ENCODE measurements at places on chromosomes 11 and 22.

- DNase-seq: no peak
These were observed 430.4 kb downstream of the TBC1D22A start for GRCh38 chr22:47192651-47193437.

- DNase-seq: no peak
These were observed 40.0 kb downstream of the COMMD9 start for GRCh38 chr11:36249246-36249645.

DNA sequence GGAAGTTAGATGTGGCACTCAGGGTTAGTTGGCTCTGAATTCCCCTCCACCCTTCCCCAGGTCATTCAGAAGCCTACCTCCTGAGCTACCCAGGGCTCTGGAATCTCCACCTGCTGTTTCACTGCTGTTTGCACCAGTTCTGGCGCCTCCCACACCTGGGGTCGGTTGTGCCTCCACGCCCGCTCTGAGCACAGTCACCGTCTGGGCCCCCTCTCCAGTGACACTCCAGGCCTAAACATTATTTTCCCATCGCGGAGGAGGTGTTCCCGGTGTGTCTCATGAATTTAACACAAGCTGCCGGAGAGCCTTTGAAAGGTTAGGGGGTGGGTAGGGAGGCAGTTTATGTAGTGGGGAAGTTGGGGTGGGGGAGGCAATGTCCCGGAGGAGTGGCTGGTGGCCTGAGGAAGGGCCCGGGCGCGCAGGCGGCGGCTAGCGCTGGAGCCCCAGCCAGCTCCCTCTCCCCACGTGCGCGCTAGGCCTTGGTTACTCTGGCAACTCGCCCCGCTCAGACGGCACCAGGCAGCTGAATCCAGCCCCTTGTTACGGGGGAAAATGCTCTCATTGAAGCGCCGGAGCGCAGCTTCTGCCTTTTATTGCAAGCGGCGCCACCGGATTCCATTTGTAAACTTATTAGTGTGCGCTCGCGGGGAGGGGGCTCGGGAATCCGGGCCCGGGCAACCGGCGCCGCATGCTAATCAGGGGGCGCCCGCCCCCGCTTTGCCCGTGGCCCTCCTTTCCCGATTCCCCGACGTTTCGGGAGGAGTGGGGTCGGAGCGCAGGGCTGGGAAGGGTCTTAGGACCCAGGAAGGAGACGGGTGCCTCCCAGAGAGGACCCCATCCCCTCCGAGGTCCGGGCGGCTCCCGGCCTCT, 52.4 kb downstream of the GRIK4 start:
- no peak for DNase-seq

- no peak for DNase-seq
These were observed 1.7 kb upstream of the CD248 start for GRCh38 chr11:66318600-66318970.

DNA sequence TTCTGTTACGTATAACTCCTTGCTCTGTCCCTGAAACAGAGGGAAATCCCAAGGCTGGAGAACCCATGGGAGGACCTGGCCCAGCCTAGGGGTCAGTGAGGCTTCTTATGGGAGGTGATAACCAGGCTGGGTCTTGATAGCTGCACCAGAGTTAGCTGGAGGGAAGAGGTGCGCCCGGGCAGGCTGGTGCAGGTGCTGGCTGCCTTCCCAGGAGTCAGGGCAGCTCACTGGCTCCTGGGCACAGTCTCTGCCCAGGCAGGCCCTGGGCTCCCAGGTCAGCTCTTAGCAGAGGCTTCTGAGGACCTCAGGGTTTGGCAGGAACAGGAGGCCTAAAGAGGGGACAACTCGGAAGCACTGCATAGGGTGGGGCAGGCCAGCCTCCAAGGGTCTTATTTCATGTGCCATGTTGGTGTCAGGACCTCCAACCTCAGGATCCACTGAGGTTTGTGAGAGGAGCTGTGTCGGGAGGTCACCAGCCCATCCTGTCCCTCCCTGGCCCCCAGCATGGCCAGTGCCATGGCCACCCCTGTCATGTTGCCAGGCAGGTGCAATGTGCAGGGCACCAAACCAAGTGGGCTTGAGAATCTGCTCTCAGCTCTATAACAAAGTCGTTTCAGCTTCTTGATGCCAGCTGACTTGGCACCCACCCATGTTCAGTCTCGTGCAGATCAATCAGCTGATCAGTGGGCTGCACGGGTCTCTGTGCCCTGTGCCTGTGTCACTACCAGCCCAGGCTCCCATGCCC, 20.5 kb upstream of the CELSR1 start:
- no peak for DNase-seq

DNA sequence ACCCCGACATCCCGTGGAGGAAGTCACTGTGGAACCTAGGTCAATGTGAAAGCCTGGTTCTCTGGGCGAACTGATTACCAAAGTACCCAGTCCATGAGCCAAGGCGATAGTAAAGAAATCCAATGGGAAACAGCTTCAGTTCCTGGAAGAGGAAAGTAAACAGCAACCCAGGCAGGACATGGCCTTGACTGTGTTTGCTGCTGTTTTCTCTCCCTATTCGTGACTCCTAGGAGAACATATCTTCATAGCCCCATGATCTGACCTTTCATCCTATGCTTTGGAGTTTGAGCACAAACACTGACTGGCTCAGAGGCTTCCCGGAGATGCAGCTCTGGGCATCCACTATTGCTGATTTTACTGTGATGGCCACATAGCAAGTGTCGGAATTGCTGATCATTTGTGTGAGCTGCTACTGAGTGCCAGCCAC, 45.1 kb downstream of the LRFN4 start:
- DNase-seq: no peak

- DNase-seq: no peak
These were observed 37.0 kb downstream of the PRCP start for GRCh38 chr11:82863209-82863608.

DNA sequence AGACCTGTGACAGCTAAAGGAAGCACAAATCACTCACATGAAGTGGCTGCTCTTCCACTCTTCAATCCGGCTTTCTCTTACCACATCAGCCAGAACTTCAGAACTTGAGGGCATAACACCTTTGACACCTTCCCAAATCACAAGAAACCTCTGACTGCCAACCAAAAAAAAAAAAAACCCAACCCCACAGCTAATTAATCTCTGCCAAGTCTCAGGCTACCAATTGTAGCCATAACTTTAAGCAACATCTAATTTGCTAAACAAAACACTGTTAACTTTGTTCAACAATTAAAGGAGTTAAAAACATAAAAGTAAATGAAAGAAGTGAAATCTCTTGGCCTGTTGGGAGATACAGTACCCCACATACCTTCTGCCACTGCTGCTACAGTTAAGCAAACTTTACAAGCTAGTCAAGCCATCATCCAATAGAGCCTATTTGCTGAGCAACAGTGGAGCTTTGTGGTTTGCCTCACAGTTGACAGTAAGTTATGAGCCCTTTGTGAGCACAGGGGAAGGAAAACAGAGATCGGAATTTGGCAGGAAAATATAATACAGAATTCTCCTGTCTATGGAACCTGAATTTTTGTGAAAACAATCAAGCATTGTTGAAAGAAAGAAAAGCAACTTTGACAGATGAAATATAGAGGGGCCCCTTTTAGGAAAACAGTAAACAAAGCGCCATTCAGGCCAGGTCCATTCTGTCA, at the start of gene SOX6:
Gene SOX6 (minus strand): TSS at position 490 of the 704 bp plus-strand sequence. CDS start 15,298 bp downstream, outside the sequence.
- peak; percentile 54 for DNase-seq

DNA sequence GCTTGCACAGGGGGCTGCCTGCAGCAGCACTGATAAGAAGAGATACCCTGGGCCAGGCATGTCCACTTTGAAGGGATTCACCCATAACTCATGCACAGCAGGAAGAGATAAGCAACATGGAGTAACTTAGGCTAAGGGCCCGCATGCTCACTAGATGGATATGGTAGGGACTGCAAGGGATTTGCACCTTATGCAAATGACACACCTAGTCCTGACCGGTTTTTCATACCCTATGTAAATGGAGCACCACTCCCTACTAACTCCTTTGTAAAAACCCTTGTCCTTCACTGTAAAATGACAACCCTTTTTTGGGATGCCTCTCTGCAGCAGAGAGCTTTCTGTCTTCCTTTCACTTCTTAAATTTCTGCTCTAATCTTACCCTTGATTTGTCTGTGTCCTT, 658.9 kb upstream of the CCDC179 start:
- no peak for DNase-seq

GRCh38 chr22:45212306-45212709, 28.4 kb downstream of the KIAA0930 start:
- peak; percentile 81 for DNase-seq

DNA sequence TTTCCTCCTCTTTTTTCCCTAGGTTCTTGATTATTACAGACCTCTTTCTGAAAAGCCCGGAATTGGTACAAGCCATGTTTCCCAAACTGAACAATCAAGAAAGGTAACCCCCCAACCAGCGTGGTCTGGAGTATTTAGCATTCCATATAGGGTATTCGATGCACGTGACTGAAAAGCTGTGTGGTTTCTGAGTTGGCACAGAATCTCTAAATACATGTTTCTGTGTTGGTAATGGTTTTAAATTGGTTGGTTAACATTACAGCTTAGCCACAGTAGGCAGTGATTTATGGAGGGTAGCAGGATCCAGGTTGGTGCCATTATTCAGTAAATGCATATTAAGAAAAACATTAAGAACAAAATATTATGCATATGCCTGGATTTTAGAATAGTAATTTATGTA, 46.8 kb downstream of the ATXN10 start:
- DNase-seq: no peak

DNA sequence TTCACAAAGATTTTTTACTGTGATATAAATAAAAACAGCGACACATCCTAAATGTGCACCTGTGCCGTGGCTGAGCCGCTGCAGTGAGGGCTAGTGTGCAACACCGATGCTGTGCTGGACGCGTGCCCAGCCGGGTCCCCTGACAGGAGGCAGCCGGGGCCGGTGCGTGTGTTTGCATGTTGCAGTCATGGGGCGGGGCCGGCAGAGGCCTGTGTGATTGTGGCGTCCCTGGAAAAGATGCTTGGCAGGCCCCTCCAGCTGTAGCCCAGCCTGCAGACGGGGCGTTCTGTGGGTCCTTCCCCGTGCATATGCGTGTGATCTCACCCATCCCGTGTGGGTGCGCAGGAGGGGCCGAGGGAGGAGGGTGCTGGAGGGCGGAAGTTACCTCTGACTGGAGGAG, 30.6 kb downstream of the MUC6 start:
- peak; percentile 8 for DNase-seq

DNA sequence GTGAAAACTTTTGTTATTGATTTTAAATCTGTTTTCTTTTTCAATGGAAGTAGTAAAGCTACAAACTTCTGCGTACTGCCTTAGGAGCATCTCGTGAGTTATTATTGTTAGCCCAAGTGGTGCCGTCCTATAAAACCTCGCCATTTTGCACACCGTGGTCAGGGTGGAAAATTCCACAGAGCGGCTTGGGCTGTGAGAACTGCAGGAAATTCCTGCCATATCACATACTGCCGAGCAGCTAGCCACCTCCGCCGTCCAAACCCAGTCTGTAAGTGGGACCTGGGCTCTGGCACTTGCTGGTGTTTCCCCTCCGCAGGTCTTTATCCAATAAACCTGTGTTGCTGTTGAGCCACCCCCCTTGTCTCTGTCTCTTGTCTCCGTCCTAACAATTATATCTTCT, 88.0 kb upstream of the POU2AF2 start:
- DNase-seq: no peak

GRCh38 chr11:105034813-105035620, at the start of gene CASP1:
TSS of gene CASP1 (minus strand) at chr11:105035144. CDS start at chr11:105035113, 31 bp downstream.
- DNase-seq: no peak

DNA sequence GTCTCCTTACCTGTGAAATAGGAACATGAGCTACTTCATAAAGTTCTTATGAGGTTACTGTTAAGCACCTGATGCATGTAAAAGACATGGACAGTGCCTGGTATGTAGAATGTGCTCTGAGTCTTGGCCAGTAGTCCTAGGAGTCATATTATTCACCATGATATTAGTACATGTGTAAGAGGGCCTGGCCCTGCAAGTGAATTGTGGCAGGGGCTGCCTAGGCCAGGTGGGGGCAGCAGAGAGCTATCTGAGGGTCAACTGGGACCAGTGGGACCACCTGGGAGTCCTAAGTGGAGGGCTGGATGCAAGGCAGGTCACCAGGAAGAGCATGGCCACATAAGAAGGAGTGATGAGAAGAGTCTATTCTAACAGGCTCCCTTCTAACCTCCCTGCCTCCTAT, 529.5 kb downstream of the SOX6 start:
- peak; percentile 75 for DNase-seq

DNA sequence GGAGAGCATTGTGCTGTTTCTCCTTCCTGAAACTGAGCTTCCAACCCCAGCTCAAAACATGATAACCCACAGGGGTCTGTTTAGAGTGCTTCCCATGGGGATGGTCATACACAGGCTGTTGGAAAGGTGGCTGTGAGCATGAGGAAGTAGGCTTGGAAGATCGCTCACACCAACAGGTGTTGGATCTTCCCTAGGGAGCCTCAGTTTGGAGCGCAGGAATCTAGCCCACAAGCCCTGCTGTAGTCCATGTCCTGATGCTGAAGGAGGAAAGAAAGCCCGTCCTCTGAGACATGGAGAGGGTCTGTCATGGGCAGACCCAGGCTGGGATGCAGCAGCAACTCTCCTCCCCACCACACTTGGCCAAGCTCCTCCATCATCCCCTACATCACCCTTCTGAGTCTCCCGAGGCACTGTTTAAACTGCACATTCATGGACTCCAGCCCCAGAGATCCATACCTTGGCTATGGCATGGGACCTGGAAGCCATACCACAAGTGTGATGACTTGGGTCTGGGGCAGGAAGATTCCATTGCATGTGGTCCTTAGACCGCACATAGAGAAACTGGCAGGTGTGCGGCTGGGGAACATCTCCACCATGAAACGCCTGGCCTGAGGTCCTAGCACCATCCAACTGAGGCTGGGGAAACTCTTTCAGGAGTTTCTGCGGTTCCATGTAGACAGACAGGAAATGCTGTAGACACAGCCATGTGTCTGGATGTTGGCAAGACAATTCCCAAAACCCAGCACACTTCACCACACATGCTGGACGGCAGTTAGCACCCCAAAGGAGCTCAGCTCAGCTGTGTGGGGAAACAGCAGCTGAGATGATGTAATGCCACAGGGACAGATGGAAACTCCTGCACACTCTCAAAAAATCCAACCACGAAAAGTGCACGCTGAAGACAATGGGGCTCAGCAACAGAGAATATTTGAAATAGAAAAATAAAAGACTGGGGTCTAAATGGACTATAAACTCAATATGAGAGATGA, 27.6 kb upstream of the TTC12 start:
- DNase-seq: no peak

DNA sequence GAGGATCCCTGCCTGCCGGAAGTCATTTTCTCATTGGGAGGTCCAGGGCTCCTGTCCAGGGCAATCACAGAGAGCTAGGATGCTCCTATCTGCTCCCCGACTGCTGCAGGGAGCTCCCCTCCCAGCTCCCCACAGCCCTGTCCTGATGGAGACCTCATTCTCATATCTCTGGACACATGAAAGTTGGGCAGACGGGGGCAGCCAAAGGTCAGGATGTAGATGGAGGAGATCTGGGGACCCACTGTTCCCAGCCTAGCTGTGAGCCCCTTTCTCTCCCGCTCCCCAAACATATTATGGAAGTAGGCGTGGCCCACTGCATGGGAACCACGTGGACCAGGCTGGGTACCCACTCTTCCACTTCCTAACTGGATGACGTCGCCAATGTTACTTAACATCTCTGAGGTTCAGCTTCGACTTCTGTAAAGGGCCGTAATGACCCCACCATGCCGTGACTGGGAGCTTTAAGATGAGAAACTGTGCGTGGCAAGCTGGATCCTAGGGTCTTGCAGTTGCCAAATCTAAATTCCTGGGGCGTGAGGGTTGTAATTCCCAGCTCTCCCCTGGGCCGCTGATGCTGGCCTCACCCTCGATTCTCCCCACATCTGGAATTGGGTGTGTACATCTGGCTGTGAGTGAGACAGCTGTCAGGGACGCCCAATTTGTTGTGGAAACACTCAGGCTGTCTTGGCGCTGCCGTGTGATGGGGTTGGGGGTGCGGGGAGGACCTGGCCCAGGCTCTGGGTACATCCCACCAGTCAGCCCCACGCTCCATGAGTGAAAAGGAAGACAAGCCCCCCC, 1.8 kb downstream of the CDC42EP2 start:
- DNase-seq: no peak

GRCh38 chr11:2777386-2777785, 77.6 kb upstream of the KCNQ1OT1 start:
- no peak for DNase-seq
